ENCODE measurements at places on chromosomes 7 and 10.

DNA sequence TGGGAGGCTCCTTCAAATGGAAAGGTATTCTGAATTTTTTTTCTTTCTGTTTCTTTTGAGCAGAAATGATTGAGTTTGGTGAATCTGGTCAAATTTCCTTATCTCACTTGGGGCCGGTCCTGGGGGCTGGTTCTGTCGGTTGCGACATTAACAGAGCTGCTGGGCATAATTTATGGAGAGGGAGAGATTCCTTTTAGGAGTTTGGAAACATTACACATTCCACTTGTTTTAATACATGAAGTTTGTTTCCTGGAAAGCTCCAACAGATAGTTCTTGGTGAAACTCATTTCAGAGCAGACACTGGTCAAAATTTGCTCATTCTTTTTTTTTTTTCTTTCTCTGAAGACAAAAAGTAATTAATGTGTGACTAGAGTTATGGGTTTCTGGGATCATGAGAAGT, 129.9 kb downstream of the ABCA13 start:
- DNase-seq: no peak

GRCh38 chr10:61454541-61454940, 1.4 kb upstream of the TMEM26 start:
- DNase-seq: no peak

- DNase-seq: no peak
These were observed 81.3 kb upstream of the UNC5B start for GRCh38 chr10:71131096-71131495.

- DNase-seq: no peak
These were observed 3.5 kb upstream of the C7orf33 start for GRCh38 chr7:148587076-148587475.

GRCh38 chr7:34191771-34192479, 286.6 kb downstream of the BMPER start:
- no peak for DNase-seq

DNA sequence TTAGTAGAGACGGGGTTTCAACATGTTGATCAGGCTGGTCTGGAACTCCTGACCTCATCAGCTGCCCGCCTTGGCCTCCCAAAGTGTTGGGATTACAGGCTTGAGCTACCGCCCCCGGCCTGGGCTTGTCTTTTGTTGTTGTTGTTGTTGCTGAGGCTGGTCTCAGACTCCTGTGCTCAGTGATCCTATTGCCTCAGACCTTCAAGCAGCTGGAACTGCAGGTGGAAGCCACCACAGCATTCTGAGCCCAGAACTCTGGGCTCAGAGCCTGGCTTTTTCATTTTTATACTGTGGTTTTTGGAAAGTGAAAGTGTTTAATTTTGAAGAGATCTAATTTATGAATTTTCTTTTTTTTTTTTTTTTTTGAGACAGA, 16.2 kb upstream of the DNAJB6 start:
- DNase-seq: peak; percentile 52

GRCh38 chr10:61900829-61901792, at the start of gene ARID5B:
Gene ARID5B, plus strand, starts transcription at chr10:61901699. Its CDS starts 11 bp downstream, at chr10:61901710.
- peak; percentile 75 for DNase-seq

DNA sequence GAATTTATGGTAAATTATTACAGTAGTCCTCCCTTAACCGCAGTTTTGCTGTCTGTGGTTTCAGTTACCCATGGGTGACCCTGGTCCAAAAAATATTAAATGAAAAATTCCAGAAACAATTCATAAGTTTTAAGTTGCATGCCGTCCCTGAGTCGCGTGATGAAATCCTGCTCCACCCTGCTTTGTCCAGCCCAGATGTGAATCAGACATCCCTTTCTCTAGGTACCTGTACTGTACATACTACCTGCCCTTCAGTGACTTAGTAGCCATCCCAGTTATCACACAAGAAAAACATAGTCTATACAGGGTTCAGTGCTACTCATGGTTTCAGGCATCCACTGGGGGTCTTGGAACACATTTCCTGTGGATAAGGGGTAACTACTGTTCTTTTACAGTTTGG, 20.5 kb upstream of the RHEB start:
- no peak for DNase-seq

DNA sequence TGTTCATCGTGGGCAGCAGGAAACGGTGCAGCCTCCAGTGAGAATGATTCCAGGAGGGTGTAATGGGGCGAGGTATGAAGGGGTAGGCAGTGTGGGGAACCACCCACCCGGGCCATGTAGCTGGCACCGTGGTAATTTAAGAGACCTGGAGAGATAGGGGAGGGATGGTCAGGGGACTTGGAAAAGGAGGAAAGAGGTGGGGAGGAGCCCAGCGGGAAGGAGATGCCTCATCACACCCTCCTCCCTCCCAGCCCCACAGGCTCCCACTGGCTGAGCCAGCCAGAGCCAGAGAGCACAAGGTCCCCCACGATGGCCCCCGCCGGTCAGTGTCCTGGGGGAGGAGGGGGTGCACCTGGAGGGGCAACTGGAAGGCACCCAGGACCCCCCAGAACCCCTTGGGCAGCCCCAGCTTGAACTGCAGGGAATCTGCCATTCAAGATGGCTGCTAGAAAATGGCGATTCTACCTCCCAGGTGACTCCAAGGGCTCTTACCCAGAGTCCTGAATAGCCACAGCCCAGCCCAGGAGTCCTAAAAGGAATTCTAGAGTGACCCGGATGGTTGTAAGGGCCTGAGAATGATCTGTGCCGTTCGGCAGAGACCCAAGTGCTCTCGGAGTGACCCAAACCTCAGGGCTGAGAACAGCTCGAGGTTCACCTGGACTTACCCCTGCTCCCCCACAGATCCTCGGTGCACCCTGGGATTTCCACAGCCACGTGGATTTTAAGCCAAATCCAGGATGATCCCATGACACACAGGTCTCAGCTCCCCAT, 28.8 kb downstream of the CALML3 start:
- DNase-seq: no peak

GRCh38 chr10:33660329-33660728, 325.9 kb upstream of the NRP1 start:
- no peak for DNase-seq

- peak; percentile 1 for DNase-seq
These were observed 540.1 kb upstream of the FZD8 start for GRCh38 chr10:36182179-36182566.

DNA sequence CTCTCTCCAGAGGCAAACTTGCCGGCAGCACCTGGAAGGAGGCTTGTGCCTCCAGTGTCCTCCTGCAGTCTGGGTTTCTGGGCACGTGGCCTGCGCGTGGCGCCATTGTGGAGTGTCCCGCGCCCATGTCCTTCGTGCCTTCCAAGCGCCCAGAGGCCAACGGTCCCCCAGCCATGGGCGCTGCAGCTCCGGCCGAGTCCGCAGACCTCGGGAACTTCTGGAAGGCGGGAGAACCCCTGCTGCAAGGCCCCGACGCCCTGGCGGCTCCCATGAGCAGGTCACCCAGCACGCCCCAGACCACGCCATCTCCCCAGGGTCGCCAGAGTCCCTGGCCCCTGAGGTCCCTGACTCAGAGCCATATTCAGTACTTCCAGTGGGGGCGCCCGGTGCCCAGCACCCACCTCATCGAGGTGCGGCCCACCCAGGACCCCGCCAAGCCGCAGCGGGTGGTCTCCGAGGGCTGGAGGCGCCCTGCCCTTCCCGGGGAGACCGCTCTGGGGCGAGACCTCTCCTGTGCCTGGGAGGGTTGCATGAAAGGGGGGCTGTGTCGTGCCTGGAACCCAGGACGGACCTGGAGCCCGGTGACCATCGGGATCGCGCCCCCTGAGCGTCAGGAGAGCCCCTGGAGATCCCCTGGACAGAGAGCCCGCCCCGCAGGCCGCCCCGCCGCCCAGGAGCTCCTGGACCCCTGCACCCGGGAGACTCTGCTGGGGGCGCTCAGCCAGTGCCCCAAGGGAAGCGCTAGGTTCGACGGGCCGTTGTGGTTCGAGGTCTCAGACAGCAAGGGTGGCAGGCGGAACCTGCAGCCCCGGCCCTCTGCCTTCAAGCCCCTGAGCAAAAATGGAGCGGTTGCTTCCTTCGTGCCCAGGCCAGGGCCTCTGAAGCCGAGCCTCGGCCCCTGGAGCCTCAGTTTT, at the start of gene POM121L12:
Gene POM121L12, plus strand, starts transcription at position 135 of the 914 bp plus-strand sequence. Its CDS starts 39 bp downstream, at position 174.
- no peak for DNase-seq

DNA sequence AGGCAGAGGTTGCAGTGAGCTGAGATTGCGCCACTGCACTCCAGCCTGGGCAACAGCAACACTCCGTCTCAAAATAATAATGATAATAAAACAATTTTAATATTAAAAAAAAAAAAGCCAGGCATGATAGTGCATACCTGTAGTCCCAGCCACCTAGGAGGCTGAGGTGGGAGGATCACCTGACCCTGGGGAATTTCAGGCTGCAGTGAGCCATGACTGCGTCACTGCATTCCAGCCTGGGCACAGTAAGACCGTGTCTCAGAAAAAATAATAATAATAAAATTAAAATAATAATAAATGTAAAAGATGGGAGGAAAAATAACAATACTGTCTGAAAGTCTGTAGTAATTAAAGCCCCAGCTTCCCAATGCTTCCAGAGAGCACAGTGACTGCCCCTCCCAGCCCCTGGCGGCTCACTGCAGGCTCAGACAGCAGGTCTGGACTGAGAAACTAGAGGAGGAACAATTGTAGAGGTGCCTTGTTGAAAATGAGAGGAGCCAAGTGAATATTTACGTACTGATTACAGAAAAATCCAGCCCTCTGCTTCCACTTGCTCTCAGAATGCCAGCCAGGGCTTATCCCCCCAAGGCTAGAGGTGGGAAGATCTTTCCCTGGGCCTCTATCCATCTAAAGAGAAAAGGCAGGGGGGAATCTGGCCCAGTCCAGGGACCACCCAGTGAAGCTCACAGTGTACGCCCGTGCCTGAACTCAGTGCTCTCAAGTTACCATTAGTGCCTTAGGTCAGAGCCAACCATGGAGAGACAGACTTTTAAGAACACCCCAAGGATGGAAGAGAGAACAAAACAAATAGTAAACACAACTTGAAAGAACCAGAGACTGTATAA, 112.8 kb downstream of the PARD3 start:
- no peak for DNase-seq

DNA sequence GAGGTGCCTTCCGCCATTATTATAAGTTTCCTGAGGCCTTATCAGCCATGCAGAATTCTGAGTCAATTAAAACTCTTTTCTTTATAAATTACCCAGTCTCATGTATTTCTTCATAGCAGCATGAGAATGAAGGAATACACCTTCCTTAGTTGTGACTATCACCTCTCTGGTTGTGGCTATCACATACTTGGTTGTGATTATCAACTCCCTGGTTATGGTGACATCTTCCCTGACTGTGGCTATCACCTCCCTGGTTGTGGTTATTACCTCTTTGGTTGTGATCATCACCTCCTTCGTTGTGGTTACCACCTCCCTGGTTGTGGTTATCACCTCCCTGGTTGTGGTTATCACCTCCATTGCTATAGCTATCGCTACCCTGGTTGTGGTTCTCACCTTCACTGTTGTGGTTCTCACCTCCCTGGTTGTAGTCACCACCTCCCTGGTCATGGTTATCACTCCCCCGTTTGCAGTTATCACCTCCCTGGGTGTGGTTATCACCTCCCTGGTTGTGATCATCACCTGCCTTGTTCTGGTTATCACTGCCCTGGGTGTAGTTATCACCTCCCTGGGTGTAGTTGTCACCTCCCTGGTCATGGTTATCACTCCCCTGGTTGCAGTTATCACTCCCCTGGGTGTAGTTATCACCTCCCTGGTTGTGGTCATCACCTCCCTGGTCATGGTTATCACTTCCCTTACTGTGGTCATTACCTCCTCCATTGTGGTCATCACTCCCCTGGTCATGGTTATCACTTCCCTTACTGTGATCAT, 105.9 kb downstream of the GPR26 start:
- DNase-seq: no peak

DNA sequence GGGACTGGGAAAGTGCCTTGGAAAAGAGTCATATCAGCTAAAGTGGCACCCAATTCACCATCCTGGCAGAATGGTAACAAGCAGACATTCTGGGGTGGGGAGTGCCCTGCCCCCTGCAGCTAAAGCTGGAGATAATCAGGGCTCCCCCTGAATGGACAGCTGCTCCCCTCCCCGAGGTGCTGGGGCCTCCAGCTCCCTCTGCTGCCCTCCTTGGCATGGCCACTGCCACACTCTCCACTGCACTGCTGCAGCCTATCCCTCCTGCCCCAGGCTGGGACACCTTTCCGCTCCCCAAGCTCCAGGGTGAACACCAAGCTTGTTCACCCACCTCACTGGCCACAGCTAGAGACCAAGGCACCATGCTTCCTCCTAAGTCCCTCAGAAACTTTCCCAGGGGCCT, 9.8 kb upstream of the PARD3 start:
- DNase-seq: no peak

DNA sequence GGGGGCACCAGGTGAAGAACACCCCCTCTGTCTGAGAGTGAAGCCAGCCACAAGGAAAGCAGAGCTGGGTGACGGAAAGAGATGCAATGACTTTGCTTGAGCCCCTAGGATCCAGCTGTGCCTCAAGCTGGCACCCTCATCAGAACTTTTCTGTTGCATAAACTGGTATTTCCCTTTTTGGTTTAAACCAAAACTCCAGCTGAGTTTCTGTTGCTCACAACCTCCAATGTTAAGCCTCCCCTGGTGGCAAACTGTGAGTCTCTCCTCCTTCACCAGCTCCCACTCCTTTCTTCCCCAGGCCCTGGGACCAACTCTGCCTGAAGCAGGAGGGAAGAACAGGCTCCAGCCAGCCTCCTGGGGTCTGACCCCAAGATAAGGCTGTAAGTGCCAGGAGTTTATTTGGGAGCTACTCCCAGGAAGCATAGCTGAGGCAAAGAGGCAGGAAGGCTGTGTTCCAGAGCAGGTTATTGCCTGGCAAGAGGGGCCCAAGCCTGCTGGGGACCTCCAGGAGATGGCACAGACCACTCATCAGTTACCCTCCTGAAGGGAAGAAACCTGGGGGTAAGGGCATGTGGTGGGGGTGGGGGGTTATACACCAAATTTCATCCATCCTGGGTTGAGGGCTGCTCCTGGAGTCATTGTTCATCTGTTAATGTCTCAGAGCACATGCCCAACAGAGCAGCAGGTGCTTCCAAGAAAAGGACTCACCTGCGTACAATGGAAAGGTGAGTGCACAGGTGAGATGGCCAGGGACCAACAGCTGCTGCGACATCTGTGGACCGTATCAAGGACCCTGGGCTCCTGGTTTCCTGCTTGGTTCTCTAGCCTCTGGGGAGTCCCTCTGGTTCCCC, 73.3 kb upstream of the NANOS1 start:
- DNase-seq: no peak

DNA sequence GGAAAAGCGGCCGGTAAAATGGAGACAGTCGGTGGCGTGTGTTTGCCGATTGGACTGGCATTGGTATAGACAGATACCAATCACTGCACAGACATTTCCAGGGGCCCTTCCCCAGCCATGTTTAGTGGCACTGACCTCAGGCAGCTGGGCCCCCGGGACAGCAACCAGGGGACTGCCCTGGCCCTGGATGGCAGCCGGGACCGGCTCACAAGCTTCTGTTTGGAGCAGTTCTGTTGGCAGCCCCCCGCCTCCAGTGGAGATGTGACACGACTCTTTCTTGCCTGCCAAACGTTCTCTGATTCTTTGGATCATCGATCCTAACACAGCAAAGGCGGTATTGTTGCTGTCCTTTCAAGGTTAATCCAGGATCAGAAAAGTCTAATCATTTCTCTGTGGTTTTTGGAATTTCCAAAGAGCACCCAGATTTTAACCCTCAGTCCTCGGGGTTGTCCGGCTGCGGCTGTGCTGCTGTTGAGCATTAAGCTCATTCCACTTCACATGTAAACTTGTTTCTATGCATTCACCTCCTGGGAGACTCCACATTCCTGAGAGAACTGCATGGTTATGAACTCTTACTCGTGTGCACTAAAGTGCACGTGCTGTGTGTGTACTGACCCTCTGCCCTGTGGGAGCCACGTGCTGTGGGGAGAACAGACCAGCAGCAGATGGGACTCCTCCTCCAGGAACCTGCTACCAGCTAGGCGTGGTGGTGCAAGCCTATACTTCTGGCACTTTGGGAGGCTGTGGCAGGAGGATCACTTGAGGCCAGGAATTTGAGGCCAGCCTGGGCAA, 46.0 kb downstream of the FOXK1 start:
- no peak for DNase-seq

GRCh38 chr7:27095897-27096767, at the start of gene HOXA1:
Gene HOXA1, minus strand, starts transcription at chr7:27096000. Its CDS starts 88 bp downstream, at chr7:27095912.
- peak; percentile 96 for DNase-seq
